ENCODE measurements at places on chromosomes 2 and 18.

- peak; percentile 59 for ATAC-seq
Observed at GRCh38 chr2:199994371-199994770, 39.0 kb downstream of the MAIP1 start.

GRCh38 chr2:182318466-182319220 is 108.2 kb downstream of the PDE1A start:
- ATAC-seq, result no peak

DNA sequence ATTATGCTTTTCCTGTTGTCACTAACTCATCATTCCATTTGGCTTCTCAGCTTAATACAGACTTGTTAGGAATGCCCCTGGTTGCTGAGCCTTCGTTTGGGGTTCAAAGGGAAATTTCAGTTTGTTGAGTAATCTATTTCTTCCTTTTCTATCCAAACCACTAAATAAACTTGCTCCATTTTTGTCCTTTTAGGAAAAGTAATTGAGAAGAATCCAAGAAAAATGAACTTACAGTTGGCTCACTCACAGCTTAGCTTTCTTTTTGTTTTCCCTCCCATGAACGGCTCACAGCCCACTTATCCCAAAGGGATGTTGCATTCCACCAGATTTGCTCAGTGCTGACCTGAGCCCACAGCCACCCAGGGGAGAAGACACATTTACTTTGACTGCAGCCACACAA is 73.9 kb downstream of the SOX11 start:
- no peak for ATAC-seq

DNA sequence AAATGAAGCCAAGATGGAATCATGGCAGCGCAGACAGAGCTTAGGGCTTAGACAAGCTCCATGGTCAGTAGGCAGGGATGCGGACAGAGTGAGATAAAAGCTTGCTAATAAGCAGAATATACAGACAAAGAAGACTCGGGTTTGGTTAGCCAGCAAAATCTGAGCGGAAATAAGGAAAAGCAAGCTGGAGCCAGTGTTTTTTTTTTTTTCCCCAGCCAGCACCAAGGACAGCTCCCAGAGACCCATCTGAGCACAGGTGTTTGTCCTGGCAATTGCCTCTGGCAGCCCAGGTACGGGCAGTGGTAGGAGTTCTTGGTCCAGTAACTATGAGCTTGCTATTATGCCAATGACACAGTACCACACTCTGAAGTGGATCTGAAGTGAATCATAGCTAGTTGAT is 187.6 kb downstream of the ADCYAP1 start:
- ATAC-seq, result no peak

GRCh38 chr18:70332694-70333093 is 43.8 kb downstream of the SOCS6 start:
- ATAC-seq, result peak; percentile 58

- ATAC-seq, result no peak
Observed at GRCh38 chr2:53268086-53268485, 499.5 kb upstream of the CHAC2 start.

Data from motor neuron (in vitro differentiated cells).